Kasumi-1 (cell line): ENCODE measurements at places on chromosomes 13 and 19.
A peak's percentile ranks its signal among the peaks of the same experiment; 100 is the strongest.

DNA sequence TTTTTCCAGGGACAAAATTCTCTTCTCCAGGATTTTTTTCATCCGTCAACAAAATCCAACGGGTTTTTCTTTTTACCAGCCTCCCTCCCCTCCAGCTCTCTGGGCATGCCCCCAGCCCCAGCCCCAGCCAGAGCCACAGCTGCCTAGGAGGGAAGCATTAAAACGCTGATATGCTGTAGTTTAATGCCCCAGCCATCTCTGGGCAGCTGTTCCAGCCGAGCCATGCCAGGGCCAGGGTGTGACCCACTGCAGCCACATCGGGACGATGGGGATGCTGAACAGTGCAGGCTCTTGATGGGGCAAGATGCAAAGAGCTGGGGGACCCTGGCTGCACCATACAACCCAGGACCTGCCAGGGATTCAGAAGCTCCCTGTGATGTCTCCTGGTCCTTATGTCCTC, 32.1 kb downstream of the TSHZ3 start:
- no peak for DNase-seq

DNA sequence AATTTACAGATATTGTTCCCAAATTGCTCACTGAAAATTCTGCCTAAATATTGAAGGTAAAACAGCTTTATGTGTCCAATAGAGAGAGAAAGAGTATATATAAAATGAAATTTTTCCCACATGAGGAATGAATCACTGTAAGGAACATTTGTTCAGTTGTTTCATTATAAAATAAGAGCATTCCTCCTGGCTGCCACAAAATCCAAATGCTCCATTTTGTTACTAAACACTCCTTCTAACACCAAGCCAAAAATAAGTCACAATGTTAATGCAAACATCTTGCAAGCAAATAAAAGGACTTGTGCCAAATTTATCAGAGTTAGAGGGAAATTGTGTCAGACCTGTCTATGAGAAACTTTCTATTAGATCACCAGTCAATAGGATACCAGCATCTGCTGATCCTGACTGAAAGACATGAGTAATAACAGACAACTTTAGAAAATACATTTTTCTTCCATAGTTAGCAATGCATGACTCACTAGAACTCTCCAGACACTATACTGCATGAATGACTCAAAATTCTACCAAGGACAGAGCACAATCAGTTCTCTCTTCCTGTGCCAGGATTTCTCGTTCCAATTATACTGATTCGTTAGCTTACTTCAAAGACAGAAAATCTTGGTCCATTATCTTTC, 83.5 kb upstream of the FNDC3A start:
- peak; percentile 26 for DNase-seq

GRCh38 chr13:97082461-97083207, 88.4 kb upstream of the OXGR1 start:
- peak; percentile 40 for DNase-seq

DNA sequence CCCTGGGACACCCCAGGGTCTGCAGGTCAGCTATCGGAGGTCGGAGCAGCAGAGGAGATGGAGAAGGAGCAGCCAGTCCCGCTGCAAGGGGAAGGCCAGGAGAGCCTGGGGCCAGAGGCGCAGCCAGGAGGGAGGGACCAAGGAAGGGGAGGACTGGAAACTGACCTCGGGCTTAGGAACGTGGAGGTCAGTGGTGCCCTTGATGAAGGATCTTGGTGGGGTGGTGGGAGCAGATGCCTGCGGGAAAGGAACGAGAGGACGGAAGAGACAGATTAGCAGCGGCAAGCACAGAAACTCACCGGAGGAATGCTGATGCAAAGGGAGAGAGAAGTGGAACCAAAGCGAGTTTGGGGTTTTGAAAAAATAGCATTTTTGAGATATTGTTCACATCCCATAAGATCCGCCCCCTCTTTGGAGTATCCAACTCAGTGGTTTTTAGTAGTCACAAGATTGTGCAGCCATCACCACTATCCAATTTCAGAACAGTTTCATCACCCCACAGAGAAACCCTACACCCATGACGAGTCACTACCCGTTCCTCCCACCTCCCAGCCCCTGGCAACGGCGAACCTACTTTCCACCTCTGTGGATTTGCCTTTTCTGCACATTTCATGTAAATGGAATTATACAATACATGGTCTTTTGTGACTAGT, 22.1 kb downstream of the PLEKHF1 start:
- no peak for DNase-seq
